ENCODE measurements at places on chromosomes 1 and 21.

GRCh38 chr1:245407983-245408382, 253.2 kb downstream of the KIF26B start:
- no peak for DNase-seq

- DNase-seq: no peak
Measured at GRCh38 chr1:183821309-183821888, 16.5 kb downstream of the RGL1 start.

GRCh38 chr1:41497056-41497440, 12.6 kb upstream of the EDN2 start:
- DNase-seq: no peak

- no peak for DNase-seq
Measured at GRCh38 chr21:31299291-31300147, 44.5 kb downstream of the TIAM1 start.

GRCh38 chr1:153441238-153441755, 19.2 kb downstream of the S100A7 start:
- no peak for DNase-seq

- no peak for DNase-seq
Measured at GRCh38 chr21:18987520-18988026, 584.0 kb upstream of the TMPRSS15 start.
